ENCODE measurements at places on chromosomes 16 and 17.
A peak's percentile ranks its signal among the peaks of the same experiment; 100 is the strongest.

- H3K36me3 ChIP-seq = no peaks in the 10 kb centered on the region
- H3K27ac ChIP-seq = no peak overlapping the region
- H3K4me3 ChIP-seq = no peak overlapping the region
- H3K27me3 ChIP-seq = no peaks in the 10 kb centered on the region
- no peak for DNase-seq
These were observed 235.5 kb downstream of the SNX29 start for GRCh38 chr16:12211870-12212690.

DNA sequence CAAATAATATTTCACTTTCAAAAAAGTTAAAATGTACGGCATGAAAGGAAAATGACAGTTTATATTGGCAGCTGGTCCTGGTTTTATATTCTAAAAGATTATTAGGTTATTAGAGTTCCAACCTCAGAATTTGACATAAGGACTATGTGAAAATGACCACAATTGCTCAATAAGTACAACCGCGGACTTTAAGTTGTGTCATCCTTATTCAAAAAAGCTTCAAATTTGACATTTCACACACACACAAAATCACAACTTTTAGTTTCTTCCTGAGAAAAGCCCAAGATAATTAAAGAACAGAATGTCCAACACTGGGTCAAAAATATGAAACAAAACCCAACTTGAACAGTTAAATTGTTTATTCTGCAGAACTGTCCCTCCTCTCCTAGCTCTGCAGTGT, 133.2 kb upstream of the AXIN2 start:
- H3K4me3 ChIP-seq = no peak overlapping the region
- no peaks in the 10 kb centered on the region for H3K27me3 ChIP-seq
- DNase-seq = no peak
- no peaks in the 10 kb centered on the region for H3K4me1 ChIP-seq
- no peaks in the 10 kb centered on the region for H3K36me3 ChIP-seq

DNA sequence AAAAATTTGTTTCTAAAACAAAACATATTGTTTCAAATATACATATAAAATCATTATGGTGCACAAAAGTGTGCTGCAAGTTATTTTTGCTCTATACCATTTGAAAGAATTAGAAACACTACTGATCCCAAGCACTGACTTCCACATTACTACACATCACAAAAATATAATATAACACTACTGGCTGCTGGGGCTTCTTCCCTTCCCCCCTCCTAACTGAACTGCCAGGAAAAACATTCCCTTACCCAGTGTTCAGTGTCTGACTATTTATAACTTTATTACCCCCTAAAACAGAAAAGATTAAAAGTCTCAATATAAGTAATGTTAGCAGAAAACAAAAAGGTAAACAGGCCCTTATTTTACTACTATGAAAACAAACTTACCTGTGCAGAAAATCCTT, 36.9 kb downstream of the GPATCH8 start:
- no peak overlapping the region for H3K4me3 ChIP-seq
- DNase-seq = no peak
- H3K4me1 ChIP-seq = peaks cover 24% of the 10 kb centered on the region
- no peak overlapping the region for H3K27ac ChIP-seq
- H3K27me3 ChIP-seq = no peaks in the 10 kb centered on the region
- peaks cover 4% of the 10 kb centered on the region for H3K36me3 ChIP-seq

DNA sequence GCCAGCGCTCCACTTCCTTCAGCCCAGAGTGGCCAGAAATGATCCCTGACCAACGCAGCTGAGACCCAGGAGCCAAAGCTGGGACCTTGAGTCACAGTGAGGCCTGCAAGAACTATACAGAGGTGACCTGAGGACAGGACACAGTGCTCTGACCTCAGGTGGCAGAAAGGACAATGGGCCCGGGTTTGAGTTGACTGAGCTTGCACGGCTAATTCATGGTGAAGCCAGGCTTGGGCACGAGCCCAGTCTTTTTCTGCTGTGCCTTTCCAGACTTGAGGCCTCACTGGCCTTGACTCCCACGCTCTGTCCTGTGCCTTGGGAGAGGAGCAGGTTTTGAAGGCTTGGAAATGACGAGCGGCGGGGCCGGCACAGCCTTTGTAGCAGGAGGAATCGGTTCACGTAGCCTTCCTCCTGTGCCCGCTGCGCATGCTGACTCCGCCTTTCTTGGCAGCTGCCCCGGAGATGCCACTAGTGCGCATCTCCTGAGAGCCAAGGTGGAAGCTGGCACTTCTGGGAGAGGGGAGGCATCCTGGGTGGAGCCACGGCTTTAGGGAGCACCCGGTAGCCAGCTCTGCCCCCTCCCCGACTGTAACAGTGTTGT, 34.9 kb downstream of the NDEL1 start:
- H3K36me3 ChIP-seq = peaks cover 52% of the 10 kb centered on the region
- peak overlapping the region; percentile 31 for H3K27ac ChIP-seq
- peak; percentile 58 for DNase-seq
- no peak overlapping the region for H3K4me3 ChIP-seq

- H3K27me3 ChIP-seq = no peaks in the 10 kb centered on the region
- H3K27ac ChIP-seq = peak overlapping the region; percentile 93
- H3K36me3 ChIP-seq = no peaks in the 10 kb centered on the region
- peaks cover 42% of the 10 kb centered on the region for H3K4me1 ChIP-seq
- peak overlapping the region; percentile 47 for H3K4me3 ChIP-seq
These were observed 36.4 kb upstream of the ARHGAP17 start for GRCh38 chr16:25051406-25052150.

GRCh38 chr16:24423312-24423711, 116.1 kb upstream of the RBBP6 start:
- H3K27ac ChIP-seq = no peak overlapping the region
- H3K4me1 ChIP-seq = no peaks in the 10 kb centered on the region
- peaks cover 4% of the 10 kb centered on the region for H3K27me3 ChIP-seq
- H3K36me3 ChIP-seq = no peaks in the 10 kb centered on the region

- DNase-seq = no peak
- H3K36me3 ChIP-seq = peaks cover 21% of the 10 kb centered on the region
- H3K4me1 ChIP-seq = peaks cover 32% of the 10 kb centered on the region
- peak overlapping the region; percentile 27 for H3K27ac ChIP-seq
These were observed 46.2 kb upstream of the NOL11 start for GRCh38 chr17:67671493-67671892.

- peak overlapping the region; percentile 58 for H3K27ac ChIP-seq
- peak overlapping the region; percentile 5 for H3K4me3 ChIP-seq
- no peak for DNase-seq
- peaks cover 44% of the 10 kb centered on the region for H3K27me3 ChIP-seq
- peaks cover 6% of the 10 kb centered on the region for H3K4me1 ChIP-seq
- no peaks in the 10 kb centered on the region for H3K36me3 ChIP-seq
These were observed 10.3 kb upstream of the GINS2 start for GRCh38 chr16:85698935-85699558.

- DNase-seq = peak; percentile 33
- H3K36me3 ChIP-seq = no peaks in the 10 kb centered on the region
- no peaks in the 10 kb centered on the region for H3K27me3 ChIP-seq
- peak overlapping the region; percentile 99 for H3K4me3 ChIP-seq
- peak overlapping the region; percentile 97 for H3K27ac ChIP-seq
- peaks cover 95% of the 10 kb centered on the region for H3K4me1 ChIP-seq
These were observed 1.4 kb downstream of the YPEL2 start for GRCh38 chr17:59332749-59333377.

GRCh38 chr16:30457256-30457655, 11.6 kb upstream of the SEPHS2 start:
- DNase-seq = no peak
- H3K4me1 ChIP-seq = no peaks in the 10 kb centered on the region
- H3K36me3 ChIP-seq = no peaks in the 10 kb centered on the region

DNA sequence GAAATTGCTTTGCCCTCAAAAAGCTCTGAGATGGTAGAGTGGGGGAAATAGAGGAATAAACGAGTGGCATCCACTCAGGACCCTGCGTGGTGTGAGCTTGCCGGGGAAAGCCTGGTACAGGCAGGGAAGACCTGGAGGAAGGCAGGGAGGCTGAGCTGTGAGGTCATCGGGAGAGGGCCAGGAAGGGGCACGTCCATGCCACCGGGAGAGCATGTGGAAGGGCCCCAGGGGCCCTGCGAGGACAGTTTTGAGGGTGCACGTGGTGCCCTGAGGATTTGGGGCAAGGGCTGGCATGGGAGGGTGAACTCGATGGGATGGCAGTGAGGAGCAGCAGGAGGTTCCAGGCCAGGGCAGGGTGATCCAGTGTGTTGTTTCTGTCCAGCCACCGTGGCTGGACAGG, 56.3 kb upstream of the CBFA2T3 start:
- no peak overlapping the region for H3K27ac ChIP-seq
- no peaks in the 10 kb centered on the region for H3K4me1 ChIP-seq
- no peaks in the 10 kb centered on the region for H3K36me3 ChIP-seq
- peaks cover 57% of the 10 kb centered on the region for H3K27me3 ChIP-seq
- no peak for DNase-seq
- H3K4me3 ChIP-seq = no peak overlapping the region

DNA sequence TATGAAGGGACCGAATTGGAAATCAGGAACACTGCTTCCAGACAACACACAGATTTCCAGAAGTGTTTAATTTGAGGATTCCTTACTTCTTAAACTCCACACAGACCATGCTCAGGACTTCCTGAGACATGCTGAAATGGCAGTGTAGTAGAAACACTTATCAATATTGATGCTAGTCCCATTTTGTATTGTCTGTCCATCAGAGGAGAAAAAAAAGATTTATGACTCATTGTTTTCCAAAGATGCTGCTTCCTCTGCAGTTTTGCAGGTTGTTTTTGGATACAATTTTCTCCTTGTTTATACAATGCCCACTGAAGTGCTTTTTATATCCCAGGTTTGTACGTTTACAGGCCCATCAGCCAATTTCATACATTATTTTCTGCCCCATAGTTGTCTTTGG, 68.3 kb upstream of the TANC2 start:
- DNase-seq = no peak
- H3K27ac ChIP-seq = peak overlapping the region; percentile 38
- no peaks in the 10 kb centered on the region for H3K27me3 ChIP-seq
- H3K36me3 ChIP-seq = no peaks in the 10 kb centered on the region

- DNase-seq = peak; percentile 38
- H3K27ac ChIP-seq = peak overlapping the region; percentile 52
- peaks cover 24% of the 10 kb centered on the region for H3K4me1 ChIP-seq
These were observed 115.3 kb downstream of the SLC39A11 start for GRCh38 chr17:72976971-72977770.

GRCh38 chr16:28505489-28506137, 1.0 kb downstream of the IL27 start:
- H3K36me3 ChIP-seq = no peaks in the 10 kb centered on the region
- H3K4me3 ChIP-seq = no peak overlapping the region
- no peak overlapping the region for H3K27ac ChIP-seq

DNA sequence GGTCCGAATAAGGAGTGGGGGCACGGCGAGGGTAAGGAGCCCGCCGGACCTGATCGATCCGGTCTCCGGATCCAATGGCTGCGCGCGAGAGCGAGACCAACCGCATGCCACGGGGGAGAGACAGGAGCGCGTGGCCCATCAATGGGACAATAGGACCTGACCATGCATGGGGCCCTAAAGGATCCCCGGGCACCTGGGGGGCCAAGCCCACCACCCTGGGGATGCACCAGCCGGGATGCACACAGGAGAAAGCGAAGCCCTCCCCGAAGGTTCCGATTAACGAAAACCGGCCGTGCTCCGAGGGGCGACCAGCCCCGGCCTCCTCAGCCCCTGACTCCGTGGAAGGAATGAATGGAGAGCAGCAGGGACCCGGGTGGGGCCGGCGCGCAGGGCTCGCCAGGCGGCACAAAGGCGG, 525 bp downstream of the JPT1 start:
- H3K4me1 ChIP-seq = peaks cover 22% of the 10 kb centered on the region
- H3K27me3 ChIP-seq = no peaks in the 10 kb centered on the region
- peak overlapping the region; percentile 80 for H3K27ac ChIP-seq
- no peak for DNase-seq
- peak overlapping the region; percentile 75 for H3K4me3 ChIP-seq

DNA sequence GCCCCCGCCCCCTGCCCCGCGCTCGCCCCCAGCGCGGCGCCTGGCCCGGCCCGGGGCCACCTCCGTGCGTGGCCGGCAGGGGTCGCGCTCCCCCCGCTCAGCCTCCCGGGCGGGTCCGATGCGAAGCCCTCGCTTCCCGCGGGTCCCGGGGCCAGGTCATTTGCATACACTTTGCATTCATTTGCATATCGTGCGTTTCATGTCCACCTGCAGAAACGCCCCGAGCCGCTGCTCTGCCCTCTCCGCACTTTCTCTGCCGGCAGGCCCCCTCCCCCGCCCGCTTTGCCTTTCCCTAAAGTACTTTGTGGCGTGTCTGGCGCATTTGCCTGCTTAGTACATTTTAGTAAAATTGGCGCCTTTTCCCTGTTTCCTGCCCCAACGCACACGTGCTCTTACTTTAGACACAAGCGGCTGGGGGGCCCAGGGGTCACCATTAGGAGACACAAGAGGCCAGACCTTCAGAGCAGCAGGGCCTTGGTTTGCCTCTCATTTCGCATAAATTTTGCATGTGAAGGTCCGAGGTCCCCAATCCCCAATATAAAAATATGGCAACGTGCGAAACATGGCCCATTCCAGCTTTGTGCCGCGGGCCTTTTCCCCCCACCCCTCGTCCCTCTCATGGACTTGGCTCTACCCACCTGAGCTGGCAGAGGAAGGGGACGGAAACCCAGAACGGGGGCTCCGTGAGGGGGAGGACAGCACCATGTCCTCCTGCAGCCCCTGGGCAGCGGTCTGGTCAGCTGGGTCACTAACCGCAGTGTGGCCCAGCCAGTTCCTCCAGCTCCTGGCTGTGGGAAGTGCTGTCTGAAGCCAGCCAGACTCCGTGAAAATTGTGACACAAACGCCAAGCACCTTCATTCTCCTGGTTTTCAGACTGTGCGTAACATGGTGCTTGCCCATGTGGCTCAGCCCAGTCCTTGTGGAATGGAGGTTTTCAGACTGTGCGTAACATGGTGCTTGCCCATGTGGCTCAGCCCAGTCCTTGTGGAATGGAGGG, 34.8 kb downstream of the CBFA2T3 start:
- peak overlapping the region; percentile 94 for H3K27ac ChIP-seq
- DNase-seq = peak; percentile 61
- no peaks in the 10 kb centered on the region for H3K36me3 ChIP-seq
- peak overlapping the region; percentile 85 for H3K4me3 ChIP-seq
- peaks cover 43% of the 10 kb centered on the region for H3K4me1 ChIP-seq

GRCh38 chr16:30984669-30985400, at the start of gene HSD3B7:
Gene HSD3B7 (plus strand): TSS chr16:30985207. CDS start chr16:30985659, 452 bp downstream.
- peaks cover 36% of the 10 kb centered on the region for H3K36me3 ChIP-seq
- peak within 1 kb of the TSS; percentile 85 for H3K27ac ChIP-seq
- H3K27me3 ChIP-seq = no peaks in the 10 kb centered on the region
- peak; percentile 88 for DNase-seq
- peak within 1 kb of the TSS; percentile 72 for H3K4me3 ChIP-seq
- peaks cover 20% of the 10 kb centered on the region for H3K4me1 ChIP-seq

DNA sequence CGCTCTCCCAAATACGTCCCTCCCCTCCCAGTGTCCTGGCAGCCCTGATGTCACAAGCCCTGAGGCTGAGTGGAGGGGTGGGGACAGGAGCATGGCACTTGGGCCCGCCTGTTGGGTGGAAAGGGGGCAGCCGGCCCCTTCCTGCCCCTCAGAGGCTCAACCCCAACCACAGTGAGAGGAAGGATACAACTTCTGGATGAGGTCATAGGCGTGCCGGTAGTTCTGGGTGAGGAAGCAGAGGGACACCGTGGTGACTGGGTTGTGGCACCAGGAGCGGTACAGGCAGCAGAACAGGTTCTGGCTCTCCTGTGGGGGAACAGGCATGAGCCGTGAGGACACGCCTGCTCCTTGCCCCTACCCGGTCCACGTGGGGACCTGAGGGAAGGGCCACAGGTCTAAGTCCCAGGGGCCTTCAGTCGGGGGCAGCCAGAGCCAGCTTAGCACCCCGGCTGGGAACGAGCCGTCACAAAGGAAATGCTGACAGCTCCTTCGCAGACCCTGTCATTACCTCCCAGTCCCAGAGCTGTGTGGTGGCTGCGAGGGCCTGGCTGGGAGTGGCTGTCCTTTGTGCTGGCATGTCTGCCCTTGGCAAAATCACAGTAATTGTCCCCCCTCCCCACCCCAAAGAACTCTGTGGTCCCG, 11.2 kb upstream of the MTSS2 start:
- no peak for DNase-seq
- H3K4me1 ChIP-seq = peaks cover 100% of the 10 kb centered on the region
- H3K36me3 ChIP-seq = no peaks in the 10 kb centered on the region
- H3K4me3 ChIP-seq = no peak overlapping the region
